Activated T-cell treated with anti-CD3 and anti-CD28 coated beads for 24 hours (primary cell): ENCODE measurements at places on chromosomes 4 and X.

- DNase-seq = no peak
These were observed 9.4 kb upstream of the TET2 start for GRCh38 chr4:105137121-105137875.

GRCh38 chrX:149003863-149004660, 501.0 kb downstream of the IDS start:
- no peak for DNase-seq

DNA sequence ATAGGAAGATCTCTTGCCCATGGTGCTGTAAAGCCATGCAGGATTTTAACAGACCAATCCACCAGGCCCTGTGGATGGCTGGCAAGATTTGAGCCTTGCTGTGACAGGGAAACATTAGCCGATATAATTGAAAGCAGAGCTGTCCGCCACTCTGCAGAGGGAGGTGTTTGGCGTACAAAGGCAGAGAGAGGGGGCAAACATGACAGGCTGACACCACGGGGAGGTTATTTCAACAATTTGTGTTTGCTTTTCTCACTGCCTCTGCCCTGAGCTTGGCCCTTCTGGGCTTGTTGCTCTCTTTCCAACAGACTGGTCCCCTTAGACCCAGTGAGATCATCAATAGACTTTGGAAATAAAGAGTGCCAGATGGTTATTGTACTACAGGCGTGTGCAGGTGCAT, 59.4 kb downstream of the CLNK start:
- DNase-seq = no peak

GRCh38 chrX:75390470-75390869, 116.6 kb downstream of the UPRT start:
- DNase-seq = no peak

- no peak for DNase-seq
These were observed 1432.6 kb upstream of the TENM3 start for GRCh38 chr4:180810581-180810980.

DNA sequence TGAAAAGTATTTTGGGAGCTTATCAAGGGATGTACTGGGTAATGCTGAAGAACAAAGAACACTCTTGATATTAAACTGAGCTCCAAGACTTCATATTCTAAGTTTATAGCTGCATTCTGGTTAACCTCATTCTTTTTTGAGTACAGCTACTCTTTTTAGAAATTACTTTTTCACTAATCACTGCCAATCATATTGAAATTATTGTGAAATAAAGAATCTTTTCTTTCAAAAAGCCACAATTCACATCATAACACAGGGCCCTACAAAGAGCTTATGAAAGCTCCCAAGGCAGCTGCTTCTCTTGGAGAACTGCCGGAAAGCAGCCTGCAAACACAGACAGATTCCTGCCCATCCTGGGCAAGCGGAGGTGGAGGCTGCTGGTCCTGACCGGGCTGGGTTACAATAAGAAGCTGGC, 121.4 kb downstream of the RNF150 start:
- no peak for DNase-seq
